Esophagus muscularis mucosa (tissue), 4 donors: ENCODE measurements at places on chromosomes 11 and 22. TPM values are rescaled to one million over a fixed set of nuclear protein-coding genes. Genes with fewer than 3 reads are reported as not detected.

DNA sequence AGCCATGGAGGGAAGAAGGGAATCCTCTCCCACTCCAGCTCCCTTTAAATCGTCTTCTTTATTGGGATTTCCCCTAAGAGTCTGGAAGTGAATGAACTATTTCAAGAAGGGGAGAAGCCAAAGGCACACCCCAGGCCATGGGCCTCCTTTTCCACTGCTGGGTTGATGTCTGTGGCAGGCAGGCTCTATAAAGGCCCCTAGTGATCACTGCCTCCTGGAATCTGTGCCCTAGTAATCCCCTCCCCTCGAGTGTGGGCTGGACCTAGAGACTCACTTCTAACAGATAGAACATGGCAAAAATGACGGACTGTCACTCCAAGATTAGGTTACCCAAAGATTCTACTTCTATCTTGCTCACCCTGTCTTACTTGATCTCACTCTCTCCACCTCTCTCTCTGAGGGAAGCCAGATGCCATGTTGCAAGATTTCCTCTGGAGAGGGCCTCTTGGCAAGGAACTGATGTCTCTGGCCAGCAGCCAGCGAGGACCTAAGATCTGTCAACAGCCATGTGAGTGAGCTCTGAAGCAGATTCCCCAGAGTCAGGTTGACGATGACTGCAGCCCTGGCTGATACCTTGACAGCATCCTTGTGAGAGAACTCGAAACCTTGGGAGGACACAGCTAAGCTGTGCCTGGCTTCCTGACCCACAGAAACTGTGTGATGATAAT lies 444.8 kb downstream of the SOX6 start:
- DNase-seq, result no peak

The NFAM1 gene
- 2.1 TPM for total RNA-seq

The TSGA10IP gene
- total RNA-seq, result not detected

GRCh38 chr11:113384551-113384950 lies 3.0 kb upstream of the ANKK1 start:
- DNase-seq, result no peak

The PLAAT4 gene
- total RNA-seq, result 9.1 TPM

DNA sequence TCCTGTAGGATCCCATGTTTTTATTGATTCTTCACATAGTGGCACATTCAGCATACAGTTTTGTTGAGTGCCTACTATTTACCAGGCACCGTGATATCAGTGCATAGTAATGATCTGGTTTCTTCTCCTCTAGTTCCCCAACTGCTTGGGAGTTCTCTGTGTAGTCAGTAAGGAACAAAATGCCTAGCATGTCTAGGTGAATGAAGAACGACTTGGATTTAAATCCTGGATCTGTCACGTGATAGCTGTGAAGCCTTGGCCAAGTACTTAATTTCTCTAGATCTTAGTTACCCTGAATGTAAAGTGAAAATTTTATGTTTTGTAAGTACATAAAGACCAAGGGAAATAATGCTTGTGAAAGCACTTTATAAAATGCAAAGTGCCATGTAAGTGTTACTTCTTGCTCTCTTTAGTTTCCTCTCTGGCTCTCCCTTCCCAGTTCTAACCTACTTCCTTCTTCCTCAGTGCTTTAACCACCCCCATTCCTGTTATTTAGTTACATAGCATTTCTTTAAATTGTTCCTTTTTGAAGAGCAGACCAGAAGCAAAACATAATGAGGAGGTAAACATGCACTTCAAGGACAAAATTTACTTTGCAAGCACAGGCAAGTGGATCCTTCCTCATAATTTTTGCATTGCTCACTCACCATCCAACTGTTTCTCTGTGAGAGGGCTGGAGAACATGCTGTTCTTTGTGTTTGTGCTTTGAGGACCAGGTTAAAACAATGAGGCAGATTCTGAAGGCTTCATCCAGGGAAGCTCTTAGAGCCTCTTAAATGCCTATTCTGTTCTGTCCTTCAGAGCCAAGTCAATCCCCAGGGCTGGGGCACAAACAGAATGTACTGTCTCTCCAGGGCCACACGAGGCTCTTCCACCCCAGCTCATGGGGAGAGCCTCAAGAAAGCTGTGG lies 353.9 kb upstream of the TENM4 start:
- no peak for DNase-seq

The ASCL3 gene
- total RNA-seq, result not detected

DNA sequence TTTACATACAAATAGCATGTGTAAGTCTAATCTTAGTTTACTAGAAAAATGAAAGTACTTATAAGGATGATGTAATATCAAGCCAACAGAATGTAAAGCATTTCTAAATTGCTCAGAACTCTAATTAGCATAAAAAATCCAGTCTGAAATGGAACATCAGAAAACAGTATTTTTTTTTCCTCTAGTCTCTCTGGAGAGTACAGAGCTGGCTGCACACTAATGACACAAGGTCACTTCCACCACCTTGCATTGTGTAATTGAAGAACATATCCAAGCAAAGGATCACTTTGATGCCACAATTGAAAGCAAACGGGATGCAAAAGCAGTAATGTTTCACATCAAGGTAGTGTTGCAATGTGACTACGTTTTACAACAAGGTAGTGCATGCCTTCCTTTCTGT lies 548.0 kb upstream of the LUZP2 start:
- no peak for DNase-seq

The LRRC32 gene
- total RNA-seq, result 44.3 TPM

The PTGDR2 gene
- total RNA-seq, result 0.33 TPM

The DEFB131B gene
- total RNA-seq, result not detected

DNA sequence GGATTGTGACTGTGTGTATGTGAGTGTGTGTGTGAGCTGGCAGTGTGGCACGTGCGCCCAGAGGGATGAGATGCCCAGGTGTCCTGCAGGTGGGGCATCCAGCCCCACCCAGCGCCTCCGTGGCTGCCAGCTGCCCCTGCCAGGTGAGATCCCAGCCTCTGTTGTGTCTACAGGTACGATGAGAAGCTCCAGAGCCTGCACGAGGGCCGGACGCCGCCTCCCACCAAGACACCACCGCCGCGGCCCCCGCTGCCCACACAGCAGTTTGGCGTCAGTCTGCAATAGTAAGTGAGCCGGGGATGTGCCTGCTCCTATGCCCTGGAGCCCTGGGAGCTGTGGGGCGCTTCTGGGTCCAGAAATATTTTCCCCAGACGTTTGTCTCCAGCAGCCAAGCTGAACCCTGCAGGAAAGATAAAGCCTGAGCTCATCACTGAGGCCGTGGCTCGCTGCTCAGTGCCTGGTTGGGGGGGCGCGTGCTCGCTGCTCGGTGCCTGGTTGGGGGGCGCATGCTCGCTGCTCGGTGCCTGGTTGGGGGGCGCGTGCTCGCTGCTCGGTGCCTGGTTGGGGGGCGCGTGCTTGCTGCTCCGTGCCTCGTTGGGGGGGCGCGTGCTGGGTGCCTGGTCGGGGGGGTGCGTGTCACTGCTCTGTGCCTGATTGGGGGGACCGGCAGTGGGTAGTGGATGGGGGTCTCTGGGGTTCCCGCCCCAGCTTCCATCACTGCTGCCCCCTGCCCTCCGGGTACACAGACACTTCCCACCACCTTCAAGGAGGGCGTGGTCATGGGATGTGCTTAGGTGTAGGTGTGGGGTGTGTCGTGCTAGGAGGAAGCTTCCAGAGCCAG lies 73.2 kb downstream of the ARHGAP8 start:
- no peak for DNase-seq

The GPR83 gene
- not detected for total RNA-seq

The TOLLIP gene
- 71.6 TPM for total RNA-seq

GRCh38 chr11:122331079-122331478 lies 215.1 kb upstream of the BLID start:
- no peak for DNase-seq

The CALCA gene
- not detected for total RNA-seq

GRCh38 chr22:50473088-50473487 lies 1.7 kb downstream of the SBF1 start:
- no peak for DNase-seq

DNA sequence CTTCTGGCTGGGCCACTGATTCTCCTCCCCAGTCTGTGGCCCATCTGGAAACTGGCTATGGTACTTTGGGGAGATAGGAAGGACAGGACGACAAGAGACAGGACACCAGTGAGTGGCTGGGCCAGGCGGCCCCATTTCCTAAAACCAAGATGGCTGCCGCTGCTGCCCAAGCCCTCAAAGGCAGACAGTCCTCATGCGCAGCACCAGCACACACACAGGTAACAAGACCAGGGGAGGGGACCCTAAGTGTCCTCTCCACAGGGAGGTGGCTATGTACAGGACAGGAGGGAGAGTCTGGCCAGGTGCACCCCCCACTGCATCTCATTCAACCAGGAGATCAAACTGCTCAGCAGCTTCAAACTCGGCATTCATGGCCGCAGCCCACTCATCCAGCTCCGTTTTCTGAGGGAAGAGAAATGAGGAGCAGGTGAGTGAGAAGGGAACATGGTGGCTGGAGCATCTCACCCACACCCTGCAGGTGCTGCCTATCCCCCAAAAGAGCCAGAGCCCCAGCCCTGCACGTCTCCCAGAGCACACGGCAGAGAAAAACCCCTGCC lies 5.0 kb downstream of the CDCA5 start:
- DNase-seq, result no peak

DNA sequence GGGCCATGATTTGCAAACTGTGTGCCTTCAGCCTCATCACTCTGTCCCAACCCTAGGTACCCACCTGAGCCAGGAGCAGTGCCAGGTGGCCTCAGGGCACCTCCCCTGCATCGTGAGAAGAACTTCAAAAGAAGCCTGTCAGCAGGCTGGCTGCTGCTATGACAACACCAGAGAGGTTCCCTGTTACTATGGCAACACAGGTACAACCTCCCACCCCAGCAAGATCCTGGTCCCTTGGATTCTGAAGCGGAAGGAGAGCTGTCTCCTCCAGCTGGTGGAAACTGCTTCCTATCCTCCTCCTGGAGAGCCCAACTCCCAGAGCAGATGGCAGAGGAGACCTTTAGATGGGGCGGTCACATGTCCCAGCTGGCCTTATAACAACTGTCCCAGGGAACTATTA lies 2.9 kb downstream of the ZP1 start:
- DNase-seq, result no peak

GRCh38 chr22:43273902-43274484 lies 69.2 kb downstream of the SCUBE1 start:
- DNase-seq, result no peak
